ENCODE measurements at places on chromosomes 1 and 21. TPM values are rescaled to one million over a fixed set of nuclear protein-coding genes. Genes with fewer than 3 reads are reported as not detected.
A peak's percentile ranks its signal among the peaks of the same experiment; 100 is the strongest.

- no peak for DNase-seq
- no peaks in the 10 kb centered on the region for H3K4me1 ChIP-seq
- no peaks in the 10 kb centered on the region for H3K27me3 ChIP-seq
- H3K36me3 ChIP-seq = no peaks in the 10 kb centered on the region
- H3K27ac ChIP-seq = no peak overlapping the region
Observed at GRCh38 chr1:241939798-241940197, 17.8 kb upstream of the BECN2 start.

- H3K4me3 ChIP-seq = no peak overlapping the region
- peaks cover 39% of the 10 kb centered on the region for H3K4me1 ChIP-seq
Observed at GRCh38 chr21:38297194-38297631, 40.4 kb downstream of the KCNJ15 start.

DNA sequence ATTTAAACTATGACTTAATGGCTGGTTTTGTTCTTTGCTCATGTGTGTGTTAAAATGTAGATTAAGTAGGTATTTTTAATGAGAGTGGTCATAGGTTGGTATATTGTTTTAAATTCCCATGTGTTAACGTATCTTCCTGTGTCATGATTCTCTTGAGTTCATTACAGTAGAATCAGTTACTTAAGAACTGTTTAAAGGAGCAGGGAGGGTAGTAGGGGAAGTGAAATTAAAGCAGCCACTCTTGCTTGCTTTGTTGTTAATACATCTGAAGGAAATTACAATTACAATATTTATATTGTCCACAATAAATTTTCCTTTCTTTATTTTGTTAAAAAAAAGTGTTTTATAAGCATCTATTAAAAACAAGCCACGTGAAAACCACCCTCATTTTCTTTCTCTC, 119.2 kb upstream of the KIAA1614 start:
- H3K4me3 ChIP-seq = no peak overlapping the region
- no peak for DNase-seq
- no peaks in the 10 kb centered on the region for H3K4me1 ChIP-seq

DNA sequence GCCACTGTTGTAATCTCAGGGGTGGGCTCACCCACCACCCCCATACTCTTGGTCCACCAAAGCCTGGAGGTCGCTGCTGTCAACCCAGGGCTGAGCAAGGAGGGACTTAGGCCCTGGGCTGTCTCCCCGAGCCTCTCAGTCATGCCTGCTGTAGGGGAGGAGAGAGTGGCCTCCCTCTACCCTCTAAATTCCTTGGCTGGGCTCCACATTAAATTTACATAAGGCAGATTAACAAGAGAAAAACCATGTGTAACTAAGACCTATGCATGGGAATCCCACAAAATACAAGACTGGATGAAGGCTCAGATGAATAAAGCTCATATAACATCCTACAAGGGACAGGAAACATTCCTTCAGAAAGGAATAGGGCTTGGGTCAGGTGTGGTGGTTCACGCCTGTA, 1.8 kb upstream of the PIK3CD start:
- peak overlapping the region; percentile 47 for H3K27ac ChIP-seq
- DNase-seq = no peak
- H3K4me1 ChIP-seq = peaks cover 72% of the 10 kb centered on the region
- H3K27me3 ChIP-seq = no peaks in the 10 kb centered on the region

Gene PLPP3
- total RNA-seq = not detected

Gene TMEM81
- total RNA-seq = 2.2 TPM

Data from CD4-positive, alpha-beta T cell (primary cell).